Stimulated activated CD8-positive, alpha-beta memory T cell treated with anti-CD3 and anti-CD28 coated beads, Interleukin-7, amount 100 ng/mL, for 1 hour (primary cell): ENCODE measurements at places on chromosomes 13 and 19.
A peak's percentile ranks its signal among the peaks of the same experiment; 100 is the strongest.

- DNase-seq = no peak
Measured at GRCh38 chr19:1449467-1450442, at the start of gene APC2. Gene APC2, plus strand, starts transcription at chr19:1450121. Its CDS starts 2,881 bp downstream, at chr19:1453002.

- DNase-seq = no peak
Measured at GRCh38 chr13:30965380-30965779, 32.9 kb downstream of the TEX26 start.

DNA sequence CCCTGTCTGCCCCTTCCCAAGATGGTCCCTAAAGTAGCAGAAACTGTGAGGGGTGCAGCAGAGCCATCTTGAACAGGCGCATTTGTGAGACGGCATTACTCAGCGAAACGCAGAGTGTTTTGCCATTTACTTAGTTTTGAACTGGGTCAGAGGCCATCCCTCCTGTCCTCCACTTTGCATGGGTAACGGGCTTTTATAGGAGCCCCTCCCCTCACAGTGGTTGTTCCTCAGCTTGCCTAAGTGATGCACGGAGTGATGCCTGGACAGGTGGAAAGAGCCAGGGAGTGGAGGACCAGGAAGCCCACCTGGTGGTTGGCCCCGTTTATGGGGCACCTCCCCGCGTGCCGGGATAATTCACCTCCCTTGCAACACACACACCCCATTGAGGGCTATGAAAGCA, 68.0 kb upstream of the C1QTNF9 start:
- no peak for DNase-seq

GRCh38 chr13:53783471-53783870, 754.9 kb downstream of the OLFM4 start:
- no peak for DNase-seq

GRCh38 chr13:110118106-110118505, 188.9 kb downstream of the COL4A1 start:
- no peak for DNase-seq

- no peak for DNase-seq
Measured at GRCh38 chr19:21317821-21318220, 11.4 kb downstream of the ZNF708 start.

DNA sequence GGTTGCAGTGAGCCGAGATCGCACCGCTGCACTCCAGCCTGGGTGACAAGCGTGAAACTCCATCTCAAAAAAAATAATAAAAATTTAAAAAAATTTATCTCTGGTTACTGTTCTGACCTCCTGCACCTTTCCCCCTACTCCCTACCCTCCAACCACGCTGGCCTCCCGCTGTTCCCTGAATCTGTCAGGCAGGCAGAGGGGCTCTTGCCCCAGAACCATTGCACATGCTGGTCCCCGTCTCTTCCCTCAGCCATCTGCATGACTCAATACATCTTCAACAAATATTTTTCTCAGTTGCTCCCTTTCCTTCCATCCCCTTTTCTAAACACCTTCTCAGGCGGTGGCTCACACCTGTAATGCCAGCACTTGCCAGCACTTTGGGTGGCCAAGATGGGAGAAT, 1.1 kb upstream of the FAM187B start:
- no peak for DNase-seq

DNA sequence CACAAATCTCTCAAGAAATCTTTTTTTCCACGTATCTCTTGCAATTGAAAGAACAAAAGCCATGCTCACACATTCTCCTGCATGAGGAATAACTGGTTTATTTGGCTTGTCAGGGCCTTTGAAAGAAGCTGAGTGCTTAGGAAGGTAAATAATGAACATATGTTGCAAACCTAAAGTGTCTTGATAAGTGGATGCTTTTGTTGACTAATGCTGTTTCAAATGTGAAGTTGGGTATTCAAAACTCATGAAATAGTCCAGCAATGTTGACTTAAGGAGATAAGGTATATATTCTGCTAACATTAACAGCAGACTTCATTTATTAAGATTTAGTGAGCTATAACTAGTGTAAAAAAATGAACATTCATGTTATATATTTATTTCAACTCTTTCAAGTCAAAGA, 1792.7 kb upstream of the MIR17HG start:
- no peak for DNase-seq

GRCh38 chr13:26019881-26020870, 31.6 kb downstream of the SHISA2 start:
- DNase-seq = no peak

GRCh38 chr13:111493468-111493867, 173.0 kb downstream of the TEX29 start:
- DNase-seq = no peak

- no peak for DNase-seq
Measured at GRCh38 chr13:72834601-72835000, 52.7 kb downstream of the PIBF1 start.

DNA sequence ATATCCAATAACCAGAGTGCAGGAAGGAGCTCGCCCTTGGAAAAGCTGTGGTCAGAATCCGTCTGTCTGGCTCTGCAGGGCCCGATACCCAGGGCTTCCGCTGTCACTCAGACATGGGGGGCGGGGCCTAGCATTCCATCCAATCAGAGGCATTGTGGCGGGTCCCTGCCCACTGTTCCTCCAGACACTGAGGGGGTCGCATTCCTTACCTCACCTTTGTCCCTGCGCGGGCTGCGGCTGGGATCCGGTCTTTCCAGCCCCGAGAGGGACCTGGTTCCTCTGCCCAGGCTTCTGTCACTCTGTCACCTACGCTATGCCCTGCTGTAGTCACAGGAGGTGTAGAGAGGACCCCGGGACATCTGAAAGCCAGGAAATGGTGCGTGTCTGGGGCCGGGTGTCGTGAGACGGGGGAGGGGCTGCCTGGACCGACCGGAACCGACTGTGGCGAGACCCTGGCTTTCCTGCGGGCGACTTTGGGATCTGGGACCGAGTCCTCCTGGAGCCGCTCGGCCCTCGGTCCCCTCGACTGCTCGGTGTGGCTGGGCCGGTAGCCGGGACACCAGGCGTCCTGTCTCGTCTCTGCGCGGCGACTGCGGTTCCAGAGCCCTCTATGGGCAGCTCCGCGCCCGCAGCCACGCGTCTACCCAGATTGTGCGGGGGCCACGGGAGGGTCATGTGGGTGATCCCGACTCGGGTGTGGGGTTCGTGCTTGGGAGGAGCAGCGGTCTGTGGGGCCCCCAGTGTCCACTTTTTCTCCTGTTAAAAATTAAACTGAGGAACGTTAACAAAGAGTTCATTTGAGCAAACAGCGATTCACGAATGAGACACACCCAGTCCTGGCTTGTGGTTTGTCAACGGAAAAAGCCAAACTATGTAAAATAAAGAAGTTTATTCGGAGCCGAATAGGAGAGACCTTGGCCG, at the start of gene ZNF69:
ZNF69 (plus strand) TSS at position 172 of the 921 bp plus-strand sequence; CDS start at position 314, 142 bp downstream.
- DNase-seq = peak; percentile 41

GRCh38 chr19:4068047-4068966, 1.6 kb upstream of the ZBTB7A start:
- no peak for DNase-seq
